A549 treated with Hydrocortisone at 1 μM for 4 hours (cell line): ENCODE measurements at places on chromosomes 5 and 9. TPM values are rescaled to one million over a fixed set of nuclear protein-coding genes. Genes with fewer than 3 reads are reported as not detected.

Gene CD274
- 1.0 to 2.1 TPM (median 1.3 TPM) in 5 replicates for total RNA-seq

Gene TAF11L10
- total RNA-seq = not detected in 5 replicates

Gene PKD2L2
- total RNA-seq = 0.12 TPM in 1 of 5 replicates, not detected in the others

Gene SLC6A7
- 0.02 TPM in 1 of 5 replicates, not detected in the others for total RNA-seq

Gene FGF1
- total RNA-seq = 0.31 to 0.99 TPM (median 0.70 TPM) in 5 replicates

Gene RAPGEF6
- total RNA-seq = 8.1 to 13.2 TPM (median 10.6 TPM) in 5 replicates

Gene KIF20A
- total RNA-seq = 39.4 to 57.5 TPM (median 43.3 TPM) in 5 replicates

Gene ZFP37
- total RNA-seq = 1.3 to 2.5 TPM (median 1.9 TPM) in 5 replicates

Gene SAXO1
- total RNA-seq = not detected in 5 replicates

Gene SELENOP
- total RNA-seq = 0.08 to 0.56 TPM (median 0.18 TPM) in 5 replicates

Gene XPA
- total RNA-seq = 13.8 to 14.3 TPM (median 14.1 TPM) in 5 replicates

Gene GALNT12
- total RNA-seq = 2.9 to 4.8 TPM (median 4.0 TPM) in 5 replicates

Gene COL23A1
- total RNA-seq = not detected in 5 replicates

Gene SLC6A19
- 0.33 to 0.40 TPM (median 0.37 TPM) in 5 replicates for total RNA-seq
